Posterior cingulate gyrus (tissue), 11 donors: ENCODE measurements at places on chromosomes 2 and 18.
A peak's percentile ranks its signal among the peaks of the same experiment; 100 is the strongest.

GRCh38 chr2:102063487-102063911 is 71.7 kb downstream of the IL1R2 start:
- DNase-seq = no peak

- no peak for DNase-seq
Observed at GRCh38 chr18:50859793-50860555, 18.9 kb upstream of the ME2 start.

GRCh38 chr2:97654309-97654708 is 8.4 kb downstream of the COX5B start:
- no peak for DNase-seq

GRCh38 chr2:96537066-96537733 is 648 bp downstream of the ARID5A start:
- peak; percentile 89 for DNase-seq

GRCh38 chr18:8625461-8626092 is 16.3 kb downstream of the RAB12 start:
- no peak for DNase-seq

DNA sequence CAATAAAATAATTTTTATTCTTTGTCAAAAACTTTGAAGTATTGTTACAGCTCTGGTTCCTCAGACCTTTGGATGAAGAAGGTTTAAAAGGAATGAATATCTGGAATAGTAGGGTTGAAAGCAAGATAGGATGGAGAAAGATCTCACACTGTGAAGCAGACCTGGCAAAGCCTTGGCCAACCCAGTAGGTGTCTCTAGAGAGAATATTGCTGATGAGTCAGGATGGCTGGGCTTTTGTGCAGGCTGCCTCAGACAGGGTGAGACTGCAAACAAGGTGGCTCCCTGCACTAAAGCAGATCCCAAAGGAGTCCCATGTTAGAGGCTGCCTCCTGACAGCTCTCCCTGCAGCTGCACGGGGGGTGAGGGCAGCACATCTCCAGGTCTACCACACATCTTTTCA is 226.0 kb upstream of the ITGA4 start:
- DNase-seq = no peak

- peak; percentile 23 for DNase-seq
Observed at GRCh38 chr2:55519938-55520885, 694 bp downstream of the CFAP36 start.

- DNase-seq = no peak
Observed at GRCh38 chr2:169221745-169222369, 140.5 kb downstream of the LRP2 start.

DNA sequence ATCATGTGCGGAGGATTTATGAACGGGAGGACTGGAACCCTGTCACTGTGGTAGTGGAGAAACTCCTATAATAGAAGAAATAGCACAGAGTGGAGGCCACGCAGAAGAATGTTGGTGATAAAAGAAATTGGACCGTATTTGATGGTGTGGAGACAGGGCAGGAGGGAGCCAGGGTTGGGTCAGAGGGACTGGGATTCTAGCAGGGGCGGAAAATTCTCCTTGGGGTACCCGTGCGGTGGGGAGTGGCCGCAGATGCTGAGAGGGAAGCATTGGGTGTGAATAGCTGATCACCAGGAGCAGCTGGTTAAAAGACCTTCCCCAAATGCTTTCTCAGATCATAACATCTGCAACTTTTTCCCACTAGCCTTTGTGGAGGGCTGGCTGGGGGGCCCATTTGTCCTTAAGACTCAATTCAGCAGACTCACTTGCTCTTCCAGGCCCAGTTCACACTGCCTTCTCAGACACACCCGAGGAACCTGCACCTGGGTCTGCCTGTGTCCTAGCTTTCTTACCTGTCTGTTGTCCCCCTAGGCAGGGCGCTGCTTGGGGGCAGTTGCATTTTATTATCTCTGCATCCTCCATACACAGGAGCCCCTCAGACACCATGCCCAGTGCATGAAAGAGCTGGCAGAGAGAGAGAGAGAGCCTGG is 7.1 kb downstream of the SH3BP4 start:
- peak; percentile 61 for DNase-seq

- DNase-seq = no peak
Observed at GRCh38 chr18:23105581-23106219, 29.6 kb upstream of the CABLES1 start.

DNA sequence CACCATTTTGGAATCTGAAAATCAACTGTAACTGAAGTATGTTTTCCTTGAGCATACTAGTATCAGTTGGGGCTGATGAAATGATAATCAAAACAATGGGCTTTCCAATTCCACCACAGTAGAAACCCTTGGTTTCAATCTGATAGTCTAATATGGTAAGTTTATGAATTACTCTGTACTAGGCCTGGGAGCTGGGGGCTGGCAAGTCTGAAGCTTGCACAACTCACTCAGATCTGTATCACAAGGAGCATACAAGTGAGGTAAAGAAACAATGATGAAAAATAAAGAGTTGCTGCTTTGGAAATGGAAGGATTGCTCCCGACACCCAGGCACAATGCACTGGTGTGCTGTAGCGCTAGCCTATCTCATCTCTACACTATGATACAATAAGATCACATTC is 19.4 kb downstream of the ZEB2 start:
- DNase-seq = no peak

- no peak for DNase-seq
Observed at GRCh38 chr2:48105848-48106247, 199.6 kb upstream of the FBXO11 start.

DNA sequence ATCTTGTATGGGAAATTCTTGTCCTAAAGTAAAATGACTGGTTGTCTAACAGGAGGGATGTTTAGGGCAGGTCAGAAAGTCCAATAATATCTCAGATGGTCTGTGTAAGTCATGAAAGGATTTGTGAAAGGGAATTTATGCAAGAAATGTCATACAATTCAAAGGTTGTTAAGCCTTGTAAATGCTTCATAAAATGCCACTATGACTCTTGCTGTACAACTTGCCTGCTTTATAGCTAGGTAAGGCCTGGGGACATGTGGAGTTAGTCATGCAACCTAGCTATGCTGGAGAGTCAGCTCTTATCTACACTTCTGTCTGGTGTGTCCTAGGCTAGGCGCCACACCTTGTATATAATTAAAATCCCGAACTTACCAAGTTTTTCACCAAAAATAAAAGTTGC is 36.9 kb upstream of the VWA3B start:
- no peak for DNase-seq

DNA sequence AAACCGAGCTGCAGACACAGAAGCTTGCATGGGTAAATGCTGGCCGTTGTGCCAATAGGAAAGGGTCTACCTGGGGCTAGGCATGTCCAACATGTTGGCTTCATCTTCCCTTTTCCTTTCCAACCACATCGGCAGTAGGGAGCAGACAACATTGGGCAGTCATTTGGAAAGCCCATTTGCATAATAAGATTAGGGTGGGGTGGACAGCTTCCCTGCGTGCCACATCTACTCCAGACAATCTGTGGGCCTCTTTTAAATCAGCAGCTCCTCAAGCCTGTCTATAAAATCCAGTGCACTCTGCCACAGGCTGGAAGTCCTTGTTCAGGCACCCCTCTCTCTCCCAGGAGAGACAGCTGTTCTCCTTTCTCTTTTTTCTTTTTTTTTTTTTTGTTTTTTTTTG is 203.6 kb upstream of the KYNU start:
- DNase-seq = no peak

GRCh38 chr2:203578759-203579643 is 43.9 kb upstream of the RAPH1 start:
- no peak for DNase-seq

DNA sequence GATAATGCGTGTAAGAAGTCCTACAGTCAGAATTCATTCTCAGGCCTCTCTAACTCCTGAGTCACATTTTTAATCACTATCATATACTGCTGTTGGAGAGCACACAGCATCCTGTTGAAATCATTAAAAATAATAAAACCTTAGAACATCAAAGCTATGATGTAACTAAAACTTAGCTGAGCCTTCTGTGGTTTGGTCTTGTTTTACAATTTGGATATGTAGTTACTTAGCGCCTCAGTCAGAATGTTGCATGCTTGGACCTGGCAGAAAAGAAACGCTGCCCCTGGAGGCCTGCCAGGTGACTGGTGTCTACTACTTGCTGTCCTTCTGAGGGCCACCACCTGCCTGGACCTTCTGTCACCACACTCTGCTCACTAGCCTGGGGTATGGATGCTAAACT is 261.1 kb upstream of the RASGRP3 start:
- DNase-seq = no peak

- DNase-seq = no peak
Observed at GRCh38 chr18:39375066-39375465, 1809.5 kb upstream of the CELF4 start.

GRCh38 chr2:7011356-7012083 is 94.3 kb downstream of the RNF144A start:
- no peak for DNase-seq

GRCh38 chr2:113266431-113266830 is 12.3 kb downstream of the PAX8 start:
- DNase-seq = no peak

DNA sequence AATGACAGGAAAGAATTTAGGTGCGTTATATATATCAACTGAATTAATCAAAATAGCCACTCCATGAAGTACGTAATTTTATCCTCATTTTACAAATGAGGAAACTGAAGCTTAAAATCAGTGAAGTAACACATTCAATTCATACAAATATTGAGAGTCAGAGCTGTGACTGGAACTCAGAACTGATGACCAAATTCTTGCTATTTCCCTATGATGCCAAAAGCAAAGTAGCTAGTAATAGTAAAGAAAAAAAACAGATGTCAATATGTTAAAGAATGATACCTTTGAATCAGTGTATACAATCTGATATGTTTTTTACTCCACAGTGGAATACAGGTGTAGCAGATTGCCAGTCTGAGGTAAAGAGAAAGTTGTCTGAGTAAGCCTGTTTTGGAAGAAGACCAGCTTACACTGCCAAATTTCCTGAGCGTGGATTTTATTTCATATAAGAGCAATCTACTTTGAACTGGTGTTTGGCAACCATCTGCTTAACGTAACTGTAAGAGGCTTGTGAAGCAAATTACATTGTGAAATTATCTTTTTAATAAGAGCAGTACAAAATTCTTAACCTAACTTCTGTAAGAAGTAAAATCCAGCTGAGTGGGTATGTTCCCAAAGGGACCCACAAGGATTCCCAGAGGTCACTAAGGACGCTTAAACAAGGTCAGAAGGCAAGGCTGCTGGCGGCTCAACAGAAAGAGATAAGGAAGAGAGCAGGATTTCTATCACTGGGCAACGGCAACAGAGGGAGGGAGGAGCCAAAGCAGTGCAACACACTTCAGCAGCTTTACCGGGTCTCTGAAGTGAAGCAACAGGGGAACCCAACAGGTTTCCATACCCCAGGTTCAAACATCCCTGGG is 85.6 kb downstream of the IKZF2 start:
- DNase-seq = no peak

DNA sequence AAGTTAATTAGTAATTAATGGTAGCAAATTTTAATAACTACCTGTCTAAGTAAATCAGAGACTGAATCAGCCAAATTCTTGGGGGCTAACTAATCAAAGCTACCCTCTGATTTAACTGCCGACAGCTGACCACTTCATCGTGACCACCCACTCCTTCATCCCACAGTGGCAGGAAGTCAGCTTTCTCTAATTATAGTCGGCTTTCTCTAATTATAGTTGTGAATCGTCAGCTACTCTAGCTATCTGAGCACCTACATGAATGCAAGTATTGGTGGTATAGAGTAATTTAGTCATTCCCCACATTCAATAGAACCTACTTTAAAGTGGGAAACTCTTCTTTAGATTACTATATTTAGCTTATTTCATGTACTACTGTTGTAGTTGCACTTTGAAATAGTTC is 185.5 kb downstream of the PTGR3 start:
- no peak for DNase-seq

DNA sequence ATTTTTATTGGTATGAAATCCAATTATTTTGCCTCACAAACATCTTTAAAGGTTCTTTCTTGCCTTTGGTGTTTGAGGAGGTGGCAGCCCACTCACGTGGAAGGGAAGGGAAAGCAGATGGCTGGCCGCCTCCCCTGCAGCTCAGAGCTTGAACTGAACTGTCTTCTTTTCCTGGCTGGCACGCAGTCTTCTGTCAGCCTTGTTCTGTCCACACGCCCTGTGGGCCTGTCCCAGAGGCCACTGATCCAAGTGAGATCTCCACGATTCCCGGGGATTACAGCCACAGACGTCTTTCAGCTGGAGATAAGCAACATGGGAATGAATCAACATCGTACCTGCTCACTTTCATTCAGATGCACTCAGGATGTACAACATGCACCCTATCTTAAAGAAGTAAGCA is 73.3 kb downstream of the TMEM18 start:
- no peak for DNase-seq
